D341Med (cell line): ENCODE measurements at places on chromosomes 6 and 20.

DNA sequence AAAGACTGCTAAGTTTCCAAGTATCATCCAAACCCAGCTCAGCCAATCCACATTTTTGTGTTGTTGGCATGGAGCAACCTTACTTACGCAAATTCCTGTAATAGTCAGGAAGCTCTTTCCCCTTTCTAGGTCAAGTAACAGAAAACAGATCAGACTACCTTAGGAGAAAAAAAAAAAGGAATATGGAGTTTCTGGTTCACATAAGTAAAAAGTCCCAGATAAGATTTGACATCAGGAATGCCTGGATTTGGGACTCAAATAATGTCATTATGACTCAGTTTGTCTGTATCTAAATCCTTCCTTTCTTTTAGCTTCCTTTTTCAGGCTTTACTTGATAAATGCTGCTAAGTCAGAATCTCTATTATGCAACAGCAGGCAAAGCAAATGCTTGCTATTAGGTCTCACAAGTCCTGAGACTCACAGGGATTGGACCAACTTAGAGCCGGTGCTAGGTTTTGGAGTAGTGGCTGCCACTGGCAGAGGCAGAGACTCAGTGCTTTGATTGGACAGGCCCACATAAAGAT lies 44.5 kb downstream of the NCOA7 start:
- no peak for DNase-seq

DNA sequence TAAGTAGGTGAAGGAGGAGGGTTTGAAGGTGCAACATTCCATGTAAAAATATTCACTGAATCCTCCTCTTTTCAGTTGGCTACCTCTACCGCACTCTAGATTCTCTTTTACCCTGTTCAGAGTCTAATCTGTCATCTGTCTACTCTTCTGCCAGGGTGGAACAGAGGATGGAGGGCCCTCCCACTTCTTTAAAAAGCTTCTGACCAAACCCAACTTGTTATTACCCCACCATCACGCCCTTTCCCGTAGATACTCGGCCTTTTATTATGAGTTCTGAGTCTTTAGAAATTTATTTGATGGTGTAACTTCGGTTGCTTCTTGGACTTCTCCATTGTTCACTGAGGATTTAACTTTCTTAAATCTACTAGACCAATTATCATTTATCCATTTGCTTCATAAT lies 11.7 kb downstream of the STX11 start:
- DNase-seq, result no peak

DNA sequence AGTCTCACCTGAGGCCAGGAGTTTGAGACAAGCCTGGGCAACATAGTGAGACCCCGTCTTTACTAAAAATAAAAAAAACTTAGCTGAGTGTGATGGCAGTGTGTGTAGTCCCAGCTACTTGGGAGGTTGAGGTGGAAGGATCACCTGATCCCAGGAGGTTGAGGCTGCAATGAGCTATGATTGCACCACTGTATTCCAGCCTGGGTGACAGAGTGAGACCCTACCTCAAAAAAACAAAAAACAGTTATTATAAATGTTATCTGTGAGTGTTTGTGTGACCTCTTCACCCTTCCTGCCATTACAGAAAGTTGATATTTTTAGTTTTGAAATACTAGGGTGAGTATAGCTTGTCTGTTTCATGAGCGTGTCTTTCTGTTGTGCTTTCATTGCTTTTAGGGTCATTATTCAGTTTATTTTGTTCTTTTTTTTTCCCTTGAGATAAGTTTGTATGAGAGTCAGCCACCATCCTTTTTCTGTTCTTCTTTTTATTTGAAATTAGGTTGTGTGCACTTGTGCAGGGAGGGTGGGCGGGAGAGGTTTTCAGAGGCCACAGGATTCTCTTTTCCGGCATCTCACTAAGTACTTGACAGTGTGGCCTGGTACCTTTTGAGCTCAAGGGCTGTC lies 26.2 kb downstream of the CDYL start:
- no peak for DNase-seq

- no peak for DNase-seq
These were observed 2.4 kb downstream of the F13A1 start for GRCh38 chr6:6317825-6318733.

- DNase-seq, result no peak
These were observed 165.7 kb upstream of the OLIG3 start for GRCh38 chr6:137659871-137660270.

DNA sequence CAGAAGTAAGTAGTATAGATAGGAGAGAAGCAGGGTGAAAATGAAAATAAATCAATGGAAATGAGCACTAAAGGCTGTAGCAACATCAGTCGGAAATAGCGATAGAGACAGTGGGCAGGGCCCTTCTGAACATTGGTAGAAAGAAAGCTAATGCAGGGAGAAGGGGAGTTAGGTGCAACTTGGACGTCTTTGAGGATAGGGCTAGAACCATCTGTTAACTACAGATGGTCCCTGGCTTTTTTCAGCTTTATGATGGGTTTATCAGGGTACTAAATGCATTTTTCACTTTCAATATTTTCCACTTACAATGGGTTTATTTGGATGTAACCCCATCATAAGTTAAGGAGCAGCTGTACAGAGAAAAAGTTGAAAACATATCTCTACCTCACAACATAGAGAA lies 72.8 kb upstream of the CNR1 start:
- DNase-seq, result no peak

DNA sequence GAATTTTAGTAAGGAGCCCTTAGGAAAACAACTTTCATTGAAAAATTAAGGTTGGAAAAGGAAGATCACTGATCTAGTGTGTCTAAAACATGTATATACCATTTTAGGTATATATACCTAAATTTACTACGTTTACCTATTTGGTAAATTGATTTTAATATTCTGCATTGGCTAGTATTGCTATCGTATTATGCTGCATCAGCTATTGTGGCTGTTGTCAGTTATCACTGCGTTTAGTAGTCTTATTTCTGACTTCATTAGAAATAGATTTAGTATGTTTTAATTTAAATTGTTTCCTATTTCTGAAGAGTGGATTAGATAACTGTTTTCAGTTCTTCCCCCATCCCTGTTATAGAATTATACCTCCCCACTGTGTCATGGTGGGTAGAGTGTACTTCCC lies 101.7 kb upstream of the ARG1 start:
- DNase-seq, result no peak

GRCh38 chr6:137813308-137813970 lies 53.6 kb upstream of the TNFAIP3 start:
- DNase-seq, result no peak

DNA sequence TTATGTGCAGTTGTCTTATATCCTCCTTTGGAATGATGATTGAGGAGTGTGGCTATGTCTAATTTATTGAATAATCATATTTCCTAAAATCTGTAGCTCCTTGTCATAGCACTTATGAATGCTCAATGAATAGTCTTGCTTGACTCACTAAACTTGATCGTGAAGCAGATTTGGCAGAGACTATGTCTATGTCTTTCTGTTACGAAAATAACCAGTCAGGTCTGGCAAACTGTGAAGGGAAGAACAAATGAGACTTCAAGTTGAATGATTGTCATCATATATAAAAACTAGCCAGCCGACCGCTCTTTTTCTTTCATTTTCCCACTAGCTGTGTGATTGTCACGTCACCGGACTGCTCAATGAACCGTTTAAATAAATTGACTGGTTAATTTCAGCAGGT lies 1303.9 kb upstream of the GJE1 start:
- no peak for DNase-seq

- DNase-seq, result no peak
These were observed 344.9 kb upstream of the JAG1 start for GRCh38 chr20:11018668-11019170.

- DNase-seq, result no peak
These were observed 119.9 kb downstream of the INSM1 start for GRCh38 chr20:20487811-20488210.

DNA sequence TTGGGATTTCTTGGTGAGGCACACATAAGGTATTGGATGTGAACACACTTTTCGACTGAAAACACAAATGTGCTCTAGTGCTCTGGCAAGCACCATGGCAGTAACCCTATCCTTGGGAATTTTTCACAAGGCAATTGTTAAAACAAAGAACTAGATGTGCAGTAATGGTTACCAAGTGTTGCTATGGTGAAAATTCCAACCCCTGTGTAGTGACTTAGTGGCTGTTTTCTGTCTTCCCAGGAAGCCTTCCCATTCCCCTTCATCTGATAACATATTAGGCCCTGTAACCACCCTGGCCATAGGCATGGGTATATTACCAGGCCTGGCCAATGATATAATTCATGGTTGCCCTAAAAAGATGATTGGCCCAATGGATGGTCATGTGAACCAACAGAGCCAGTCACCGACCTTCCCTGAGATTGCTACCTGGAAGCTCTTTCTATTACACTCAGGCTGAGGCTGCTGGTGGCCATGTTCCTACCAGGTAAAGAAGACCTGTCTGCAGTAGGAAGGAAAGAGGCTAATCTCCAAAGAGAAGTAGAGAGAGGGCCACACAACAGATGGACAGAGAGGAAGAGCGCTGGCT lies 4.1 kb downstream of the C20orf202 start:
- DNase-seq, result no peak

DNA sequence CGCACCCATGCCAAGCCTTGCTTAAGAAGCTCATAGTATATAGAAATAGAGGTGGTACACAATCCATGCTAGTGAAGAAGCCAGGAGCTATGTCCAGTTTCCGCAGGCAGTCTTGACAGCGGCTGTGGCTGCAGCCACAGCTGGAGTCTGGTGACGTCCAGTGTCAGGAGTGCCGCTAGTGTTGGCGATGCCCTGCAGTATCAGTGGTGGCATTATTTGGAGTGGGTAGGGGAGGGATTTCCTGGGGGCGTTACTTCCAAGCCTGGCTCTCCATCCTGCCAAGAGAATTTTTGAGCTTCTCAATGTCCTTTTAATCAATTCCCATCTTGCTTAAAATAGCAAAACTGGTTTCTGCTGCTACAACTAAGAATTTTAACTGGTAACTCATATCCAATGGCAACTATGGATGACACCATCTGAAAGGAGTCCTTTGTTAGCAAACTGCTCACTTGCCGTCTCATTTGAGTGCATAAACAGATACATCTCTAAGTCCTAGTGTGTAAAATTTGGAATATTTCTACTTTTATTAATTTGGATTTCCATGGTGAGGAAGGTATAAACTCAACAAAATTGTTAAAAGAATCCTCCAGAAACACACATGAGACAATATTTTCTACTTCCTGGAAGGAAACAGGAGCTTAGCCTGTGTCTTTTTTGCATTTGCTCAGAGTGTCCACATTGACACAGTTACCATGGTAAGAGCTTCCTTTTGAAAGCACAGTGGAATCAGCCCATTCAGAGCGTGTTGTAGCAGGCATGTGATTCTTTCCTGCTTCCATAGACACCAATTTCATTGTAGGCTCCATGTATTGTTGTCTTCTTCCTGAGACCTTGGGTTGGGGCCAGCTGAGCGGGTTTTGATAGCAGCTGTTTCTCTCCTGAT lies 44.6 kb upstream of the PXDC1 start:
- DNase-seq, result no peak
